Posterior vena cava (tissue), 2 donors: ENCODE measurements at places on chromosomes 13 and 19.

- DNase-seq, result peak; percentile 85
Measured at GRCh38 chr19:572743-573518, 535 bp downstream of the BSG start.

- DNase-seq, result no peak
Measured at GRCh38 chr13:87680298-87680697, 9.1 kb downstream of the SLITRK5 start.

DNA sequence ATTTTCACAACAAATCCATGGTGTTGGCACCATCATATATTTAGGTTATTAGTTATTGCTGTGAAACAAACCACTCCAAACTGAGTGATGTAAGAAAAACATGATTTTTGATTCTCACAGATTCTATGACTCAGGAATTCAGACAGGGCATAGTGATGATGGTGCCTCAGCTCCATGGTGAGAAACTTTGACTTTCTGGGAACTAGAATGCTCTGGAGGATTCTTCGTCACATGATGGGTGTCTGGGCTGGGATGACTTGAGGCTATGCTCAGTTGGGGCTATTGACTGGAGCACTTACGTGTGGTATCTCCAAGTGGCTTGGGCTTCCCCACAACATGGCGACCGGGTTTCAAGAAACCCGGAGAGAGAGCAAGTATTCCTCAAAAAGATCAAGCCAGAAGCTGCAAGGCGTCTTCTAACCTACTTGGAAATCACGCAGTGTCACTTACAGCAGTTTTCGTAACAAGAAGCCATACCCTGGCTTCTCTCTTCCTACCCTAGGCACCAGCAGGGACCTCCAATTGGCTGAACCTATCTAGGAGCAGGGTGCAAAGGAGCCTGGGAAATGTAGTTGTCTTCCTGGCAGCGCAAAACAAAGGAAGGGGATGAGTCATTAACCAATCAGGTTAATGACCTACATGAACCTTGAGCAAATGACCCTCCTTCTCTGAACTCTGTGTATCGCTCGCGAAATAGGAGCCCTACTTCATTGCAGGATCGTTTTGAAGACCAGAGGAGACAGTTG is 22.4 kb downstream of the VAV1 start:
- DNase-seq, result no peak

- DNase-seq, result no peak
Measured at GRCh38 chr13:67377919-67378318, 147.8 kb upstream of the PCDH9 start.

GRCh38 chr13:50179977-50180376 is 164.7 kb downstream of the KCNRG start:
- no peak for DNase-seq

DNA sequence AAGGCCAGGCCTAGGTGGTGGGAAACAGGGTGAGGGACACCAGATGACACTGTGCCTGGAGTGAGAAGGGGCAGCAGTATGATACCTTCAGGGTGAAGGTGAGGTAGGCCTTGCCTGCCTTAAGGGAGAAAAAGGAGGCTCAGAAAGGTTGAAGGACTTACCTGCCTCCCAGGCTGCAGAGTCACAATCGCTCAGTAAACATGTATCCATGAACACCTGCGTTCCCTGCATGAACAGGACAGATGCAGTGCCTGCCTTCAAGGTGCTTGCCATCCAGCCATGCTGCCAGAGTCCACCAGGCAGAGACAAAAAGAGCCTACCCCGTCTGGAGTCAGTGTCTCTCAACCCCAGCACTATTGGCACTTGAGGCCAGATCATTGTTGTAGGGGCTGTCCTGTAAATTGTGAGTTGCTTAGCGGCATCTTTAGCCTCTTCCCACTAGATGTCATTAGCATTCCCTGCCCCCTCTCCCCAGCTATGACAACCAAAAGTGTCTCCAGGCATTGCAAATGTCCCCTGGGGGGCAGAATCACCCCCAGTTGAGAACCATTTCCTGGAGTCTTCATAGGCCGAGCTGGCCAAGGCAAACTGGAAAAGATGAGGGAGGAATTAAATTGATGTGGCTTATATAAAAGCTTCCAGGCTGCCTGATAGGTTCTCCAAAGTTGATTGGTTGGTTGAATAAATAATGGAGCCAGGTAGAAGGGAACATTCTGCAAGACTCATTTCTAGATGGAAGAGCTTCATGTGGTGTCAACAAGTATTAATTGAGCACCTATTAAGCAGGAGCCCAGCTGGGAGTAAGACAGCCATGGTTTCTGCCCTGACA is 1.7 kb downstream of the MAP3K10 start:
- no peak for DNase-seq

- DNase-seq, result no peak
Measured at GRCh38 chr13:87453244-87453643, 217.9 kb upstream of the SLITRK5 start.

DNA sequence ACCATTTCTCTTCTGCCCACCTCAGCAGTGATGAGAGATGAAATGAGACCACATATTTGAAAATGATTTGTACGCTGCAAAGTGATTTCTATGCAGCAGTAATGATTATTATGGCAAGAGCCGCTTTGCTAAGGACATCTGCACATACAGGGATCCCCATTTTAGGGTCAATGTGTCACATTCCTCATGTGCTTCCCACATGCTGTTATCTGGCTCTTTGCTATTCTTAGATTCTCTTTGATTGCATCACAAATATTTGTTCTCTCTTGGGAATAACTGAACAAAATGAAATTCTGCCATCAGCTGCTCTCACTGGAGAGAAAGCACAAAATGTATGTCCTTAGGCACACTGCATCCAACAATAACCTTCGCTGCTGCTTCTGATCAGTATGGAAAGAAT is 209.5 kb upstream of the IPO5 start:
- DNase-seq, result no peak

GRCh38 chr19:51810223-51810622 is 15.3 kb downstream of the FPR3 start:
- no peak for DNase-seq

DNA sequence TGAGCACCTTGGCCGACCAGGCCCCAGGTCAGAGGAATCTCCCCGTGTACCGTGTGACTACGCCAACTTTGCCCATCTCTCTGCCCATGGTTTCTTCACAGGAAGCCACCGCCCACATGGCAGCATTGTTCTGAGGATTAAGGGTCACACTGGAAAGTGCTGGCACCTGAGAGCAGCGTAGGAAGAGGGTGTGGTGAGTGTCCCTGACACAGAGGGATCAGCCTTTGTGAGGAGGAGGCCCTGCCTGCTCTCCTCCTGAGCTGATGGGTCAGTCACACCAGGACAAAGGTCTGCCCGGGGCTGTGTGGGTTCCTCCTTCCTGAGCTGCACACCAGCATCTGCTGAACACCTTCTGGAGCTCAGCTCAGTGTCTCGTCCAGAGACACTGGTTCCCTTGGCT is 32.2 kb upstream of the SLC15A1 start:
- DNase-seq, result no peak

GRCh38 chr19:30877661-30878113 is 471.5 kb downstream of the TSHZ3 start:
- no peak for DNase-seq

DNA sequence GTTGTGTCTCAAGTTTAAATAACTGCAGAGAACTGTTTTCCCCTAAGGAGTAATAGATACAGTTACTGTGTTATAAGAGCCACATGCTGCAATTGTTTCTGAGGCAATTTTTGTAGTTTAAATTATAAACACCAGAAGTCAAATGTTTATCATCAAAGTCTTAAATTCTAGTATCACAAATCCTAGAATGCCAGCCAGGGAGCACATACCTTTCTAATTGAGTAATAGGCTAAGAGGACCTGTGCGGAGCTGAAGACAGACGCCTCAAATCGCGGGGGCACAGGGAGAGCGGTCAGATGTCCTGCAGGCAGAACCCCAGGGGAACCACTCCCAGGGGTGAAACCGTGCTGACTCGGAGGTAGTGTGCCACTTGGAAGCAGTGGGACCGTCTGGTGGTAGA is 65.2 kb upstream of the TNFRSF19 start:
- no peak for DNase-seq

DNA sequence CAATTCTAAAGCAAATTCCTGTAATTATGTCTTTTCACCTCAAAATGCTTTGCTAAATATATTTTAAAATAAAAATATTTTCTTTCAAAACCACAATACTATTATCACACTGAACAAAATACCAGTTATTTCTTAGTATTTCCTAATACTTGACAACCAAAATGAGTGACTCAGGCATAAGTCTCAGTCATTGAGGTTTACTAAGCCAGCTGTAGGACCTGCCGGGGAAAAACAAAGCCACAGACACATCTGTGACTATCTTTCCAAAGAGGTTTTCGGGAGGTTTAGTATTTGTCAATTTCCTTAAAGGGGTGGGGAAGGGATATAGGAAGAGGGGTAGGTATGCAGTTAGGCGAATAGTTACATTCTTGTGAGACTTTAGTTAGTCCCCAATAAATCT is 3.2 kb upstream of the ZNF235 start:
- no peak for DNase-seq

- DNase-seq, result no peak
Measured at GRCh38 chr19:11067356-11068113, 21.7 kb upstream of the LDLR start.

DNA sequence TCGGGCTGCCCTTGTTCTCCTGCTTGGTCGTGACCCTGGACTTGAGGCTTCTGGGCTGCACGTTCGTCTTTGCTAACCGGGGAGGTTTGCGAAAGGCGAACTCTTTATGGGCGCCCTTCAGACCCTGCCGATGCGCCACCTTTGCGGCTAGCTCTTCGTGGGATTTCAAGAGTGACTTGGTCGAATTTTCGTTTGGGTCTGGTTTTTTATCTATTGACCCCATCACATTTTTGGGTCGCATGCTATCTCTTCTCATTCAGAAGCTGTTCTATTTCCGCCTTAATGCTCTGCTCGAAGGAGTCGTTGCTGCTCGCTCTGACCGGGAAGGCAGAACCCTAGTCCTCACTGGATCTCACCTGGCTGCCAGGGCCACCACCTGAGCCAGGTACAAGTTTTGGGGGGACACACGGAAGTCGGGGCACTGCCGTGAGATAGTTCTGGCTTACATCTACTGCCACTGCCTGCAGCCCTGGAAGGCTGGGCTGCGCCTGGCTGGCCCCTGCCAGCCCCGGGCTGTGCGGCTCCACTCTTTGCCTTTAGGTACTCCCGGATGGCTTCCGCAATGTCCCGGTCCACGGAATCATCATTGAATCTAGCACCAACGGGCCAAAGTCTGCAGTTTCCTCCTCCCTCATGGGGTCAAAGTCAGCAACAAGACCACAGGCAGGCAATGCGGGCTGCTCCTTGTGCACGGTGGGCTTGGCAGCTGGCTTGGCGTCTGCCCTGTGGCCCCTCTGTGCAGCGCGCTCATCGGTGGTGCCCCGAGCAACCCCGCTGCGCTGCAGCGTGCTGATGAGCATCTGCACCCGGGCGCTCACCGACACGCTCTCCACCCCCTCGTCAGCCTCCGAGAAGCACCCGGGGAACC is 16.2 kb downstream of the RB1 start:
- no peak for DNase-seq

DNA sequence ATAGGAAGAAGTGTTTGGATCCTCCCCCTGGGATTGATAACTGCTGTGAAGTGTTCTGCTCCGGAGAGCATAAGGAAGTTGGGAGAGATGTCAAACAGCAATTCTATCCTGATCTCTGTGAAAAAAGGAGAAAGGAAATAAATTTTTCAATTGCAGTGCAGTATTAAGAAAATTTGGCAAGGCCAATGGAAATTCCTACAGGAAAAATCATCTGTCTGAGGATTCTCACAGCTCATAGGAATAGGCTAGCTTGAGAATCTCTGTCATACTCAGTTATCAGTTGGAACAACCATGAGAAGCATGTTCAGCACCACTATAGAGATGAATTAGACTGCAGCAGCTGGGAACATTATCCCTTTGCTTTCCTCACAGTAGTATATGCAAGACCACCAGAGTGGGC is 1238.9 kb upstream of the MIR17HG start:
- no peak for DNase-seq

DNA sequence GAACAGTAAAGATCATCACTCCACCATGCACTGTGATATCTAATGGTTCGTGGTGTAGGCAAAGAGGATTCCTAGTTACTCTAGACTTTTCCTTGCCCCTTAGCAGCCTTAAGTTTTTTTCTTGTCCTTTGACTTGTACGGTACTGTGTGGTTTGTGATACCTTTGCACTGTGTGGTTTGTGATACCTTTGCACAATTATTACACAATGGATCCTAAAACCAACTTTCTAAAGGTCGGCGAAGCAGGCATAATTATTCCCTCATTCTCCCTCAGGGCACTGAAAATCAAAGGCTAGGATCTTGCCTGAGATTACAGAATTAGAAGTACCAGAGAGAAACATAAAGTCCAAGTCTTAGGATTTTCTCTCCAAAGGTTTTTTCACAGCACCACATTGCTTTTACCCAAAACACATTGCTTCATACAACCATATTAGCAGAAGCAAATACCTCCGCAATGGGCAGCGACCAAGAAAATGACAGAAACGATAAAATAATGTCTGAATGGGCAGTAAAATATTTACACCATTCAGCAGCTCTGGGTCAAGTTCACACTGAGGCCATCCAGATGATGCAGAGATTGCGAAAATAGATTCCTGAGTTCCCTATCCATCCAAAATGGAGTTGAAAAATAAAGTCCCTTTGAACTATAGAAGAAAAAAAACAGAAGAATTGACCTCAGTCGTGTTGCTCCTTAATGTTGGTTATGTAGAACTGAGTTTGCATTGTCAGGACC is 106.4 kb downstream of the FGF14 start:
- DNase-seq, result no peak

- DNase-seq, result no peak
Measured at GRCh38 chr13:95920485-95920884, 132.7 kb downstream of the UGGT2 start.

GRCh38 chr13:35733827-35734226 is 257.3 kb upstream of the MAB21L1 start:
- no peak for DNase-seq

DNA sequence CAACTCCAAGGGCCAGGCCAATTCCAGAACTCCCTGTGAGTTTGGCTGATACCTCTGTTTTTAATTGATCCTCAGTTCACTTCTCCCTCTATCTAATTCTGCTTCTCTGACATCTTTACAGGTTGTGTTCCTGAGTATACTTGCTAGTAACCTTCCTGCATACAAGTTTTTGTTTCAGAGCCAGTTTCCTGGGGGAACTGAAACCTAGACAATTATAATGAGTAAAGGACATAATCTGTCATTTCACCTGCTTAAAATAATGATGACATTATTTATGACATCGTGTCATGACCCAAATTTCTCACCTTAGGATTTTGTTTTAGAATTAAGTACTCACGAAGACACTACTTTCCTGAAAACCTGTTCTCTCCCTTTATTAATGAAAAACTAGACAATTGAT is 12.5 kb upstream of the MYCBP2 start:
- no peak for DNase-seq

- DNase-seq, result no peak
Measured at GRCh38 chr19:43692877-43693276, 22.9 kb upstream of the PLAUR start.
